Stomach (tissue), 19 donors: ENCODE measurements at places on chromosomes 12 and 14.

DNA sequence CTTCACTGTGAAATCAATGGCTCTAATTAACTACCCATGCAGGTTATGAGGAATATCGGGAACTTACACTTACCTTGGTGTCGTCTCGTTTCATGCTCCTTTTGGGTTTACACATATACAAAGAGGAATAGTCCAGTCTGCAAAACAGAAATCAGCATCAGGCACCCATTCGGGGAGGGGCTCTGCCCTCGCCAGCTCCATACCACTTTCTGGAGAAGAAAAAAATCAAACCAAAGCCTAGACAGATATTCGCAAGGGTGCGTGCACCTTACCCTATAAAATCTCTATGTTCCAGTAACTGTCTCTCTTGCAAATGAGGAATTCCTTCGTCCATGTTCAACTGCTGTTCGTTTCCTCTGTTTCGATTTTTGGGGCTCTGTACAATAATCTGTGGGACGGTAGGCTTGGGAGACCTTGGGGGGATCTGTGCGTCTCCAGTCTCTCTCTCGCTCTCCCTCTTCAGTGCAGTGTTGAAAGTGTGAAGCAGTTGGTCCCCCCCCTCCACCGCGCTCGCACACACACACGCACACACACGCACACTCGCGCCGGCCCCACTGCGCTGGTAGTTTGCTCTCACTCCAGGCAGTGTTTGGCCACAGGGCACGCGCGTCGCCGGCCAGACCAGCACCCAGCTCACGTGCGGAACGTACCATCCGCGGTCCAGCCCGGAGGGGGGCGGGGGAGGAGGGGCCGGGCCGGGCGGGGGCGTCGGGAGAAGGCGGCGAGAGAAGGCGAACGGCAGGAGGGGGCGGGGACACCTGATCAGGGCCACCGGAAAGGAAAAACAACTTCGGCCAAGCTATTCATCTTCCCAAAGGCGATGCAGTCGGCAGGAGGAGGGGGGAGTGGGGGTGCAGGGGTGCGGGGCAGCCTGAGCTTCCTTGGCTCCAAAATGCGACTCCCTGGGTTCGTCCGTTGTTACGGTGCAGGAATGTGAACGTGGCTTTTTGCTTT is at the start of gene BHLHE41:
TSS of gene BHLHE41 (minus strand) at position 592 of the 954 bp plus-strand sequence. CDS start at position 334, 258 bp downstream.
- DNase-seq, result peak; percentile 83

- DNase-seq, result no peak
Observed at GRCh38 chr12:93853698-93854478, 176.7 kb downstream of the CRADD start.

- no peak for DNase-seq
Observed at GRCh38 chr12:47601071-47601470, 104.8 kb downstream of the RPAP3 start.

- DNase-seq, result no peak
Observed at GRCh38 chr12:45200491-45201043, 15.3 kb upstream of the ANO6 start.

DNA sequence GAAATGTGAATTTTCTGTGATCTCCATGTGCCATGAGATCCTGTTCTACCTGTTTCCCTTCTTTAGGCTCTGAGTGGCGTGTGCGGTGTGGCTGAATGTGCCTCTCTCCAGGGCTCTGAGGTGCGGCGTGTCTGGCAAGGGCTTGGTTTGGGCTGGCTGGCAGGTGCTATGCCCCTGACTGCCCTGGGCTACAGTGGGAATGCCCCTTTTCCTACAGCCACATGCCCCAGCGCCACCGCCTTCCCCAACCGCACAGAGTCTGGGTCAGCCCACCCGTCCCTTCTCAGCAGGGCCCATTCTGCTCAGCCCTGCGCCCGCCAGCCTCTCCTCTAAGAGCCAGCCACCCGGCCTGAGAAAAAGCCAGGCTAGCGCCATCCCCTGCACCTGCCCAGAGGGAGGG is 24.7 kb downstream of the BTBD6 start:
- DNase-seq, result peak; percentile 63

GRCh38 chr14:89186856-89187376 is 230.1 kb downstream of the FOXN3 start:
- DNase-seq, result no peak

- no peak for DNase-seq
Observed at GRCh38 chr12:62651138-62651537, 184.5 kb downstream of the MON2 start.

GRCh38 chr12:4933411-4933810 is 23.7 kb downstream of the KCNA1 start:
- DNase-seq, result no peak

GRCh38 chr12:76666290-76666835 is 97.6 kb upstream of the ZDHHC17 start:
- no peak for DNase-seq

GRCh38 chr14:74667758-74668157 is 45.1 kb downstream of the AREL1 start:
- DNase-seq, result no peak

DNA sequence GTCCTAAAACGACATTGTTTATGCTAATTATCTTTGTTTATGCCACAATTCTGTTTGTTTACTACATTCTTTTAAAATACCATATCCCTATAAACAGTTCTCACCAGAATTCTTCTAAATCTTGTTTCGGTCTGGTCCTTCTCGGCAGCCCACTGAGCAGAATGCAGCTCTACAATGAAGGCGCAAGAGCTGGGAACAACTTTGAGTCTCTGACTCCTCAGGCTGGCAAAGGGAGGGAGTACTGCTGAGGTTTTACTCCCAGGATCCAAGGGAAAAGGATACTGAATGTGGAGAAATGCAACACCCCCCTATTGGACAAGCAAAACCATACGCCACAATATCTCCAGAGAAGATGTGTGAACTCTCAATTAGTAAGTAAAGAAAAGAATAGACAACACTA is 5.4 kb downstream of the SOX5 start:
- no peak for DNase-seq
